Upper lobe of left lung (tissue), 6 donors: ENCODE measurements at places on chromosomes 6 and 20. TPM values are rescaled to one million over a fixed set of nuclear protein-coding genes. Genes with fewer than 3 reads are reported as not detected.

The C6orf52 gene
- total RNA-seq = 1.6 TPM

The B3GALT4 gene
- 29.7 TPM for total RNA-seq

GRCh38 chr6:75065523-75065922 is 140.3 kb downstream of the COL12A1 start:
- H3K27ac ChIP-seq = no peak overlapping the region
- H3K4me3 ChIP-seq = no peak overlapping the region
- no peaks in the 10 kb centered on the region for H3K4me1 ChIP-seq
- H3K27me3 ChIP-seq = no peaks in the 10 kb centered on the region

- peak; percentile 89 for DNase-seq
- H3K4me1 ChIP-seq = peaks cover 11% of the 10 kb centered on the region
- H3K27me3 ChIP-seq = peaks cover 3% of the 10 kb centered on the region
- peak overlapping the region; percentile 52 for H3K4me3 ChIP-seq
- no peaks in the 10 kb centered on the region for H3K36me3 ChIP-seq
Measured at GRCh38 chr6:82364087-82365015, 734 bp downstream of the TPBG start.
